GM12892 (cell line): ENCODE measurements at places on chromosomes 16 and 17.
A peak's percentile ranks its signal among the peaks of the same experiment; 100 is the strongest.

DNA sequence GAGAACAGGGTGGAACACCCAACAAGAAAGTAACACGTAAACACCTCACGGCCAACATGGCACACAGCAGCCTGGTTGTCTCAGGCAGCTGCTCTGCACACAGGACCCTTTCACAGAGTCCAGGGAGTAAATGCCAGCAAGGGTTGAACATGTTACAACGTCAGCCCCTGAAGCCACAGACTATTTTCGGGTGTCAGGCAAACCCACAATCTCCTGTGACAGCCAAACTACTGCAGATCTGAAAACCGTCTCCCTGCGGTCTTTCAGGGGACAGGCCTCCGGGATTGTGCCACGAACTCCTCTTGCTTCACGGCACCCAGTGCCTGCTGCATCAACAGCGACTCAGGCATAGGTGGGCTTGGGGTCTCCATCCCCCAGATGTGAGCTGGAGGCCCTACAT lies 127.7 kb downstream of the XYLT1 start:
- DNase-seq, result peak; percentile 37

DNA sequence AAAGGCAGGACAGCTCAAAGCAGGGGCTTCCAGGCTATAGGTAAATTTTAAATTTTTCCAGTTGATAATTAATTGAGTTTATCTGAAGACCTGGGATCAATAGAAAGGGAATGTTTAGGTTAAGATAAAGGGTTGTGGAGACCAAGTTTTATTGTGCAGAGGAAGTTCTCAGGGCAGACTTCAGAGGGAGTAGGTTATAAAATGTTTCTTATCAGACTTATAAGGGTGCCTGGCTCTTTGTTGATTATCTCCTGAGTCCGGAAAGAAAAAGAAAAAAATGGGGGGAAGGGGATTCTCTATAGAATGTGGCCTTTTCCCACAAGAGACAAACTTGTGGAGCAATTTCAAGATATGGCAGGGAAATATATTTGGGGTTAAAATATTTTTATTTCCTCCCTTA lies 15.9 kb downstream of the SLC46A1 start:
- DNase-seq, result no peak

GRCh38 chr16:58732545-58733247 lies 1.4 kb downstream of the GOT2 start:
- no peak for DNase-seq

- no peak for DNase-seq
These were observed 121.6 kb downstream of the CHD9 start for GRCh38 chr16:53176434-53176833.

GRCh38 chr16:2043667-2044451 lies 3.8 kb downstream of the NTHL1 start:
- DNase-seq, result no peak

- no peak for DNase-seq
These were observed 8.4 kb downstream of the TXNL4B start for GRCh38 chr16:72085002-72085401.

DNA sequence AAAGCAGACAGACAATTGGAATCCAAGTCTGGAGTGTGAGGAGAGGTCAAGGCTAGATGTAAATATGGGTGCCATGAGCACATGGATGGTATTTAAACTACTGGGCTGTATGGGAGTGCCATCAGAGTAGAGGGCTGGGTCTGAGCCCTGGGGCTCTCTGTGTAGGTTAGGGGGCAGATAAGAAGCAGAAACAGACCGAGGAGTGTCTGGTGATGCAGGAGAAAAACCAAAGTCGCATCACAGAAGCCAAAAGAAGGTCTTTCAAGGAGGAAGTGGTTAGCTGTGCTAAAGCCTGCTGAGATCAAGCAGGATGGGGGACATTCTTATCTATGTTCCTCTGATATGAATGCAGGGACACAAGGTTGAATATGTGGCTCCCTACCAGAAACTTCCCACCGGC lies 1.9 kb downstream of the TSEN54 start:
- no peak for DNase-seq

- DNase-seq, result no peak
These were observed 188.9 kb downstream of the CPPED1 start for GRCh38 chr16:12614662-12615278.

GRCh38 chr16:72711823-72712222 lies 336.1 kb downstream of the ZFHX3 start:
- no peak for DNase-seq

DNA sequence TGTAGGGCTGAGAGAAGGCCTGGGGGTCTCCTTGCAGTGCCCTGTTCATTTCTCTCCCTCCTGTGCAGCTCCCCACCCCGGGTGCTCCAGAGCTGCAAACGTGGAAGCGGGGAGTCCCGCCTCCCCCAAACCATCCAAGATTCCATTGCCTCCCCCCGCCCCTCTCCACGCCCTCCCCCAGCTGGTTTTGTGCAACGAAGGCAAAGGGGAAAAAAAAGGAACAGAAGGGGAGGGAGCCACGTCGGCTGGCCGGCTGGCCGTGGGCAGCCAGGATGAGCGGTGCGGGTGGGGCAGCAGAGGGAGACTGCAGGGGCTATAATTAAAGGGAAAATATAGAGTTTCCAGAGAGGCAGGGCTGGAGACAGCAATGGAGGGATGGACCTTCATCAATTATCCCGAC lies 1.7 kb upstream of the COL1A1 start:
- DNase-seq, result no peak

GRCh38 chr17:43898446-43898845 lies 8.9 kb downstream of the MPP2 start:
- DNase-seq, result no peak

- no peak for DNase-seq
These were observed 72.1 kb upstream of the TNRC6C start for GRCh38 chr17:77886387-77886728.

GRCh38 chr16:84141143-84141670 lies 3.8 kb downstream of the HSDL1 start:
- no peak for DNase-seq
